ENCODE measurements at places on chromosomes 4 and X.

- peak; percentile 33 for DNase-seq
These were observed 82.9 kb downstream of the LAS1L start for GRCh38 chrX:65451663-65452062.

DNA sequence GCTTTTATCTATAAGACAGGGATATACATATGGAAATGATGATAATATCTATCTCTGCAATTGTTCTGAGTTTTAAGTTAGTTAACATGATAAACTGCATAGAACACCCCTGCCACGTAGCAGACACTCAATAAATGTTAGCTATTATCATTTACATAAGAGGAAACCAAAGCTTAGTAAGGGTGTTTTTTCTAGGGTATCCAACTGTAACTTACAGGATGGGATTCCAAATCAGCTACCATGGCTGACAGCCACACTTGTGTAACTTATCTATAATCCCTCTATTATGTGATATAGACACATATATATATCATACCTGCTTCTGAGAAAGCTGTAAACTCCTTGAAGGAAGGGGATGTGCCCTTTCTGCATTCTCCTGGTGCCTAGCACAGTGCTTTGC lies 1.1 kb upstream of the SPARCL1 start:
- DNase-seq = no peak

- DNase-seq = no peak
These were observed 11.5 kb downstream of the RASGEF1B start for GRCh38 chr4:81460191-81460701.

- no peak for DNase-seq
These were observed 51.2 kb upstream of the SHISA3 start for GRCh38 chr4:42345962-42346544.

GRCh38 chrX:11266573-11267003 lies 26.6 kb upstream of the AMELX start:
- no peak for DNase-seq

- no peak for DNase-seq
These were observed 6.7 kb downstream of the SHISA3 start for GRCh38 chr4:42404001-42404400.

GRCh38 chr4:17869327-17869726 lies 58.5 kb downstream of the NCAPG start:
- DNase-seq = no peak

DNA sequence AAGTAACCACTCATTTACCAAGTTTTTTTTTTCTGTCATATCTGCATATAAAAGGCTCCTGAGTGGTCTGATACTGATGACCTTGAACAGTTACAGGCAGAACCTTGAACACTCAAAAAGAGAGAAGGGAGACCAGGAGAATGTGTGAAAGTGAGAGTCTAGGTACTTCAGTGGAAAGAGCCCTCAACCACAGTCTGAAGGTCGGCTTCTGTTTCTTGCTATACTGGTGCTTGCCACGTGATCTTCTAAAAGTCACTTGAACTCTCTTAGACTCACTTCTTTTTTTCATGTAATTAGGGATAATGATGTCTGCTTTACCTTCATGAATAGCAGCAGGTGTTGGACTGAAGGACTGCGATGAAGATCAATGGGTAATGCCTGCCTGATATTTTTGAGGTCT lies 22.8 kb downstream of the GABRB1 start:
- no peak for DNase-seq

GRCh38 chr4:125849869-125850268 lies 535.1 kb downstream of the FAT4 start:
- no peak for DNase-seq

DNA sequence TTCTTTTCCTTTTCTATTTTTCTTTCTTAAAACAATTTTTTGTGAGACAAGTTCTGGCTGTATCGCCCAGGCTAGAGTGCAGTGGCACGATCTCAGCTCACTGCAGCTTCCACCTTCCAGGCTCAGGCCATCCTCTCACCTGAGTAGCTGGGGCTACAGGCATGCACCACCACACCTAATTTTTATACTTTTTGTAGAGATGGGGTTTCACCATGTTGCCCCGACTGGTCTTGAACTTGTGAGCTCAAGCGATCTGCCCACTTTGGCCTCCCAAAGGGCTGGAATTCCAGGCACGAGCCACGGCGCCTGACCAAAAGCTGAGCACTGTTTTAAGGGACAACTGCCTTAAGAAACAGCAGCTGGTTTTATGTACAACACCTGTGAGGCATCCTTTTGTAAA lies 9.3 kb upstream of the NAT8L start:
- no peak for DNase-seq

DNA sequence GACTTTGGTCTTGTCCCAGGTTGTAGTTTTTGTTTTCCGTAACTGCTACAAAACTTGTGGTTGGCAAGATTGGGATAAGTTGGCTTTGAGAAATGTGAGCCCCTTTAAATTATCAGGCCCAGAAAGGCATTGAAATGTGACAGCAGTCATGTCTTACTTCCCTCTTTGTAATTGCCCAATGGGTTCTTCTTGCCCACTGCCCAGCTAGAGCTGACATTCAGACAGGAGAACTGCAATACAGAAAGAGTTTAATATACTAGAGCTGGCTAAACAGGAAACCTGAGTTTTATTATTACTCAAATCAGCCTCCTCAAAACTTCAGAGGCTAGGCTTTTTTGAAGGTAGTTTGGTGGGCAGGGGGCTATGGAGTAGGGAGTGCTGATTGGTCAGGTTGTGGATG lies 288.3 kb downstream of the ZNF674 start:
- DNase-seq = no peak

DNA sequence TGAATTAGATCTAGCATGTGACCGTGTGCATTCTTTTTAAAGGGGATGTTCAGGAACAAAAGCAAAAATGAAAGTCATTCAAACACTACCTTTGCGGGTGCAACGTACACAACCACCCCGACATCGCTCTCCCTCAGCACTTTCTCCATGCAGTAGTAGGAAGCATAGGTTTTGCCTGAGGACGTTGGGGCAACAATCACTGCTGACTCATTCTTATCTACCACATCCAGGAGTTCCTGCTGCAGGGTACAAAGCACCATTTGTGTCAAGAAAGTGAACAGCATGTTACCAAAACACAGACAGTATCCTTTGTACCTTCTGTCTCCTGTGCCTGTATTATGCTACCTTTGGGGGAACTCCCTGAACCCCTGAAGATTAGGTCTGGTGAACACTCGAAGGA lies 58.6 kb downstream of the DDX60L start:
- DNase-seq = no peak

DNA sequence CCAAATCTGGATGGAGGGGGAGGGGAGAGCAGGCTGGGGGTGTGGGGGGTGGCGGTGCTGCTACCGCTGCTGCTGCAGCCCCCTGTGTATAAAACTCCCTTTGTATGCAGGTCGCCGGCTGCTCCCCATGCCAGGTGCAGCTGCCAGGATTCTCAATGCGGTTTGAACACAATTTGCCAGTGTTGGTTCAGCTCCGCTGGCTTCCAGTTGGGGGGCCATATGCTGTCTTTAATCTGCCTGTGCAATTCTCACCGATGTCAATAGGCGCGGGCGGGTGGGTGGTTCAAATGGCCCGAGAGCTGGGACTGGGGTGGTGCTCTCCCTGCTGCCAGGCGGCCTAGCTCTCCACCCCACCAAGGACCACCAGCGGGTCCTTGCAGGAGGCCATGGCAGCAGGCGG lies 257.6 kb downstream of the BCOR start:
- no peak for DNase-seq

DNA sequence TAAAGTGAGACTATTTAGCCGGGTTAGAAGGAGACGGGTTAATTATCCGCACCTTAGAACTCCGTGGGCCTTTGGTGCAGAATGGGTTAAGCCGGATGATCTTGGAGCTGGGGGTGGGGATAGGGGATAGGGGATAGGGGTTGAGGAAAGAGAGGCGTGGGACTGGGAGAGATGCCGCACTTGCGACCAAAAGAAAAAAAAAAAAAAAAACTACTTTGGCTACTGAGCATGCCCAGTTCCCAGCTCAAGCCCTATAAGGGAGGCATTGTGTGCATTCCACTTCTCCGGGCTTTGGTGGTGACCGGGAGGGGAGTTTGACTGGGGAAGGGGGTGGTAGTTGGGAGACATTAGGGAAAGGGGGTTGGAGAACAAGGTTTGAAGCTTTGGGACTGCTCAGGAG lies at the start of gene SLITRK4:
TSS of gene SLITRK4 (minus strand) at position 187 of the 400 bp plus-strand sequence. CDS start 4,993 bp downstream, outside the sequence.
- no peak for DNase-seq

GRCh38 chr4:185115827-185116232 lies 27.2 kb upstream of the SLC25A4 start:
- DNase-seq = no peak

- DNase-seq = no peak
These were observed 283.8 kb downstream of the TRIML1 start for GRCh38 chr4:188423039-188423438.

- no peak for DNase-seq
These were observed at the start of gene MAB21L2 for GRCh38 chr4:150582146-150582872. TSS of gene MAB21L2 (plus strand) at chr4:150582151. CDS start at chr4:150583030, 879 bp downstream.

- DNase-seq = no peak
These were observed 20.5 kb downstream of the DDIT4L start for GRCh38 chr4:100169491-100170485.

- DNase-seq = no peak
These were observed 27.3 kb upstream of the CRLF2 start for GRCh38 chrX:1239681-1240142.

GRCh38 chrX:632366-633042 lies 1.9 kb downstream of the SHOX start:
- no peak for DNase-seq

Data from SW 1271 (cell line).